ENCODE measurements at places on chromosomes 7 and 10.

DNA sequence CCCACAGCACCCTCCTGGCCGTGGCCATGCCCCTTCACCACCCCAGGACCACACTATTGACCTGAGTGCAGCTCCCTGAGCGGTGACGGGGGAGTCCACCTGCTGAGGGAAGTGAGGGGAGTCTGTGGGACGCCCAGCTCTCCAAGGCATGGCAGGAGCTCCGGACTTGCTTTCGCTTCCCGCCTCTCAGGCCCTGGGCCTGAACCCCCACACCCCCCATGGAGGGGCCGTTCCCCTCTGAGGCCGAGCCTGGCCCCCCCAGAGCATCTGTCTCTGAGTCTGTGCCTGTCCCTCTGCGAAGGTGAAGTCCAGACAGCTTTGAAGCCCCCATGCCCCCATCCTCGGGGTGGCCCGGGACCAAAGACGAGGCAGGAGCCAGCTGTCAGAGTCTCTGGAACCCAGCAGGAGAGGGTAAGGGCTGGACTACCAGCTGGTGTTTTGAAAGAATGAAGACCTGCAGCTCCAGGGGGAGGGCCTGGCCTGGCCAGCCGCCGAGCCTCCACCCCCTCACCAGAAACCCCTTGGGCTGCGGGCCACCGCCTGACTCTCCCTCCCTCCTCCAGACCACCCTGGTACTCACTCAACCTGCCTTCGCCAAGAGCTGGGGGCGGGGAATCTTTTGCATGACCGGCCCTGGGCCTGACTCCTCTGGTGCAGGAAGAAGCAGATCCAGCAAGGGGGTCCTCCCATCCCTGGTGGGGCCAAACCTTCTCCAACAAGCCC lies 114.0 kb downstream of the PDGFA start:
- DNase-seq = no peak

DNA sequence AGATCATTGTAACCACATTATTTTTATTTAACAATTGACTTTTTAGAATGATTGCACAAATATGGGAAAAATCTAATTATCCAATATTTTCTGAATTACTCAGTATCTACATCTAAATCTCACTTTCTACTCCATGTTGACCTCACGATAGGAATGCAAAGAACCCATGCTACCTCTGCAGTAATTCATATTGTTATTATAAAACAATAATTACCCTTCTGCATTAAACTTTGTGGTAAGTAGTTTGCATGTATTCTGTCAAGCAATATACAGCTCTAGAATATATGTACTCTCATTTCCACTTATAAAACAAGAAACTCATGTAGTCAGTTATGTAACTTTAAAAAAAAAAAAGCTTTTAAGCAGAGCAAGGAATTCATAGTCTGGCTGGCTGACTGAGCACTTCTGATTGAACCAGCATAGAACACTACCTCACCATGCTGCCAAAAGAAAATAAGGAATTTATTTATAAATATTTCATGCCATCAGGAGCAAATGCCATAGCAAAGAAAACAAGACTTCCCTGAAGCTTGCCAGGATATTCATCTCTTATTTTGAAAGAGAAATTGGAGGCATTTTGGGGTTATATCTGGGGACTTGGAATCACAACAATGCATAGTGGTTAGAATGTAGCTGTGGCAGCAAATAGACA lies 895.7 kb downstream of the XPNPEP1 start:
- DNase-seq = no peak

DNA sequence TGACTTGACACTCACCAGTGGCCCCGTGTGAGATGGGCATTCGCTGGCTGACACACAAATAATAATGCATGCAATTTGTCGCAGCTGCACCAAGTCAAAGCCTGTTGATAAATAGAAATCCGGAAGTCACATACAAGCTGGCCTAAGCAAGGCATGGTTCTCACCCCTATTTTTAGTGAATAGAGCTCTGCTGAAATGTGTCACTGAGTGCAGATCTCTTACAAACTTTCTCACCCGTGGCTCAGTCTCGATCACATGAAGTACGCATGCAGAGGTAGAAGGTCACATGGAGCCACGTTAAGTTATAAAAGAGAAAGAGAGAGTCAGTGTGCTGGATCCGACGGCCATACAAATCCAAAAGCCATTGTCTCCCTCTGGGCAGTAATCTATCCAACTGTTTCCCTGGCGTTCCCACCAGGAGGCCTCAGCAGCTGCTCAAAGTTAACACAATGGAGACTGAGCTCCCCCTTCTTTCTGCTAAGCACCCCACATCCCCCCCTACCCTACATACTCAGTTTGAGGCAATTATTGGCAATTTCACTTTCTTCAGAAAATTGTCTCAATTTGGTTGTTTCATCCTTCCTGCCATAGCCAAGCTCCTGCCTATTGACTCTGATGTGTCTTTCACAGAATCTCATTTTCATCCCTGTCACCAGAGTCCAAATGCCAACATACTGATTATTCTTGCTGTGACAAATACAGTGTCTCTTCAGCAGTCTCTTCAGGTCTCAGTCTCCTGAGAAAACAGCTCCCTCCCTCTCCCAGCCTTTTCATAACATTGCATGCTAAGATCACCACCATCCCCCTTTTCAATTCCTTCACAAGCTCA lies 473.3 kb upstream of the NRP1 start:
- no peak for DNase-seq

- peak; percentile 19 for DNase-seq
These were observed 70.3 kb upstream of the KMT2E start for GRCh38 chr7:104943502-104944343.

GRCh38 chr10:96270571-96270970 lies 798 bp downstream of the BLNK start:
- no peak for DNase-seq

All from putamen (tissue), 1 donor.